IPS-NIHi11 (cell line): ENCODE measurements at places on chromosomes 2 and 18.
A peak's percentile ranks its signal among the peaks of the same experiment; 100 is the strongest.

- no peak for DNase-seq
Observed at GRCh38 chr18:2354292-2354691, 217.0 kb downstream of the METTL4 start.

DNA sequence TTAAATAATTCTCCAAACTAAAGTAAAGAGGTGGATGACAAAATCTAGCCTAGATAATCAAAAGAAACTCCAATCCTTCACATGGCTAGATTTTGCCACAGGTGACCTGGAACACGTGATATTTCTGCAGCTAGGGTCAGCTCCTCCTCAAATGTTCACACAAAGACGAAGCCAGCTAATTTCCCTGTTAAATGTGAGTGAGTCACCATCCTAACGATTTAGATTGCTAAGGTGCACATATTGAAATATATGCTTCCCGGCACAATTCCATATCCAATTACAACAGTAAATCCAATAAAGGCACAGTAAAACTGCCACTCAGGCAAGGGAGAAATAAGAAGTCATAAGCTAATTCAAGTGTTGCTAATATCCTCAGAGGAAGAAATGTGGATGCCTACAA is 28.7 kb downstream of the IKZF2 start:
- DNase-seq: no peak

- DNase-seq: no peak
Observed at GRCh38 chr2:192414794-192415193, 220.1 kb upstream of the TMEFF2 start.

DNA sequence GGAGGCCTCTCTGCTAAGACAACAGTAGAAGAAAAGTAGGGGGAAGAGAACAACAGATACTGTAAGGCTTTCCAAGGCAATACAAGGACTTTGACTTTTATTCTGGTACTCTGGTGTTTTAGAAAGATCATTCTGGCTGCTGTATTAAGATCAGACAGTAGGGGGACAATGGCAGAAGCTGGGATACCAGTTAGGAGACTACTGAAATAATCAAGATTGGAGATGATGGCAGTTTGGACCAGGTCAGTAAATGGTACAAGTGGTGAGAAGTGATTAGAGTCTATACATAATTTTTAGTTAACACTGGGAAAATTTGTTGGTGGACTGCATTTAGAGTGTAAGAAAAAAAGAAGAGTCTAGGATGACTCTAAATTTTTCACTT is 139.7 kb downstream of the ROCK1 start:
- DNase-seq: peak; percentile 37

- DNase-seq: no peak
Observed at GRCh38 chr2:6641956-6642355, 223.8 kb downstream of the CMPK2 start.

- no peak for DNase-seq
Observed at GRCh38 chr2:239136203-239136602, 264.6 kb downstream of the HDAC4 start.
